Kidney (tissue), 22 donors: ENCODE measurements at places on chromosomes 16 and 17. TPM values are rescaled to one million over a fixed set of nuclear protein-coding genes. Genes with fewer than 3 reads are reported as not detected.

SLC13A2 gene
- 1.1 TPM for total RNA-seq

CD300LG gene
- 1.2 TPM for total RNA-seq

EVPL gene
- total RNA-seq = 23.5 TPM

CCL13 gene
- total RNA-seq = 1.1 TPM

NECAB2 gene
- total RNA-seq = 0.82 TPM

- H3K36me3 ChIP-seq = no peaks in the 10 kb centered on the region
- H3K4me1 ChIP-seq = no peaks in the 10 kb centered on the region
- peak overlapping the region; percentile 32 for H3K27ac ChIP-seq
- peak; percentile 92 for DNase-seq
- no peak overlapping the region for H3K4me3 ChIP-seq
These were observed 16.8 kb upstream of the RMI2 start for GRCh38 chr16:11328172-11329070.

DNA sequence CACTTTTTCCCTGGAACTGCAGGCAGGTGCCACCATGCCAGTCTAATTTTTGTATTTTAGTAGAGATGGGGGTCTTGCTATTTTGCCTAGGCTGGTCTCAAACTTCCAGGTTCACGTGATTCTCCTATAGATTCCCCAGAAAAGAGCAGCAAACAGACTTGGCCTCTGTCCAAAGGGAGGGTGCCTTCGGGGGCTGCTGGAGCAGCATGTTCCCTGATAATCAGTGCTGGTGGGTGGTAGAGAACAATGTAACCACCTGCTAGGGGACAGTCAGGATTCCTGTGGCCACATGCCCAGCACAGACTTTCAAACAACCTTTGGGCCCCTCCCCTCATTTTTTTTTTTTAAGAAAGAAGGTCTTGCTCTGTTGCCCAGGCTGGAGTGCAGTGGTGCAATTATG is 14.2 kb upstream of the CCNF start:
- H3K27ac ChIP-seq = no peak overlapping the region
- H3K27me3 ChIP-seq = no peaks in the 10 kb centered on the region
- no peak for DNase-seq
- H3K36me3 ChIP-seq = no peaks in the 10 kb centered on the region
- H3K4me3 ChIP-seq = no peak overlapping the region

- no peak for DNase-seq
- peaks cover 6% of the 10 kb centered on the region for H3K4me1 ChIP-seq
- H3K36me3 ChIP-seq = no peaks in the 10 kb centered on the region
- H3K27ac ChIP-seq = no peak overlapping the region
- H3K27me3 ChIP-seq = peaks cover 24% of the 10 kb centered on the region
- no peak overlapping the region for H3K4me3 ChIP-seq
These were observed 2.9 kb upstream of the MT1M start for GRCh38 chr16:56629531-56629930.

GRCh38 chr16:15530085-15530484 is 95.7 kb downstream of the BMERB1 start:
- H3K36me3 ChIP-seq = peaks cover 4% of the 10 kb centered on the region
- H3K4me3 ChIP-seq = no peak overlapping the region
- H3K27ac ChIP-seq = no peak overlapping the region
- no peaks in the 10 kb centered on the region for H3K27me3 ChIP-seq
- no peaks in the 10 kb centered on the region for H3K4me1 ChIP-seq

- no peaks in the 10 kb centered on the region for H3K27me3 ChIP-seq
- peaks cover 8% of the 10 kb centered on the region for H3K4me1 ChIP-seq
- no peaks in the 10 kb centered on the region for H3K36me3 ChIP-seq
- H3K4me3 ChIP-seq = no peak overlapping the region
- no peak overlapping the region for H3K27ac ChIP-seq
- peak; percentile 82 for DNase-seq
These were observed 4.6 kb downstream of the UNC119 start for GRCh38 chr17:28547623-28548416.

DNA sequence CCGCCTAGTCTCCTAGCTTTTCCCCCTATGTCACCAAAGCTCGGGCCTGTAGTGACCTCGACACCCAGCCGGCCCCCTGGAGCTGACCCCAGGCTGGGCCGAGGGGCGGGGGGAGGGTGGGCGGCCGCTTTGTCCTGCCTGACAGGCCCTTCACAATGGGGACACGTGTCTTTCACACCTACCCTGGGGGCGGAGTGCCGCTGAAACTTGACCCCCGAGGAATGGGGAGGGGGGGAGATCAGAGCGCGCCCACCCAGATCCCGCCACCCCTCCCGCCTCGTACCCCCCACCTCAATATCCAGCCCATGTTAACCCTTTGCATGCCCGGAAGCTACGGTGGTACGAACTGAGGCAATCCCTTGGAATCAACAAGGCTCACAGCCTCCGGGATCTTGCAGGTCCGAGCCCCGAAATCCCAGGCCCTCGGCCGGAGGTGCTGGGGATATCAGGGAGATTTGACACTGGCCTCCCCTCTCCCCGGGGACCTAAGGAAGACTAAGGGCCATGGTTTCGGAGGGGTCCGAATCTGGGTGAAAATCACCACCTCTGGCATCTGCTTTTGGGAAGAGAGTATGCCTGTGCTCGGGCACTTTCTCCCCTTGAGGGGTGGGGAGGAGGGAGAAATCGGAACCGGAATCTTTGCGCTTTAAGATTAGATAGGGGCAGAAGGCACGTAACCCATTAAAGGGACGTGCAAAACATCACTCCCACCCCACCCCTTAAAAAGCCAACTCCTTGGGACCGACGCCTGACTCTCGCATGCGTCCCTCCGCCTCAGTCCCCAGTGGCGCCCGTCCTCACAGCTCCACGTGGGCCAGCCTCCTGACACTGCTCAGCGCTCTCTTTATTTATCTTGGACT is 2.6 kb downstream of the NOG start:
- no peaks in the 10 kb centered on the region for H3K36me3 ChIP-seq
- peak; percentile 24 for DNase-seq
- peak overlapping the region; percentile 32 for H3K4me3 ChIP-seq
- H3K27ac ChIP-seq = no peak overlapping the region
- no peaks in the 10 kb centered on the region for H3K27me3 ChIP-seq
- no peaks in the 10 kb centered on the region for H3K4me1 ChIP-seq

GRCh38 chr16:83995754-83996153 is 27.7 kb downstream of the NECAB2 start:
- peaks cover 6% of the 10 kb centered on the region for H3K4me1 ChIP-seq
- DNase-seq = peak; percentile 91
- no peaks in the 10 kb centered on the region for H3K27me3 ChIP-seq
- no peaks in the 10 kb centered on the region for H3K36me3 ChIP-seq
- no peak overlapping the region for H3K27ac ChIP-seq

DNA sequence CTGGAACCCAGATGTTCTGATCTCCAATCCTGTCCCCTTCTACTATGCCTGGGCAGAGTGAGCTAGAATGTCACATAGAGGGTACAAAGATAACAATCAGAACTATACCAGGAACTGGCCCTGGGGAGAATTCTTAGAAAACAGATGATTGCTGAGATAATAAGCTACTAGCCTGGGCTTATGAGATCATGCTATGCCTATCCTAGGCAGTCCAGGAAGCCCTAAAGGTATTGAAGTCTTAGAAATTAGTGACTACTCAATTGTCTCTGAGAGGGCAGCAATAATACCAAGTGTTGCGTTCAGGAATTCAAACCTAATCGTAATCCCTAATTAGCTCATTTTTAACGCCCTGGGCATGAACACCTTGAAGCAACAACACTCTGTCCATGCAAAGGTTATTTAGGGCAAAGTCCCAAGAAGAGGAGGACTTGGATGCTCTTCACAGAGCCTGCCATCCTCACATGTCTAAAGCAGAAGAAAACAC is 77.1 kb downstream of the MMD start:
- no peak overlapping the region for H3K4me3 ChIP-seq
- no peak for DNase-seq
- H3K27me3 ChIP-seq = no peaks in the 10 kb centered on the region
- no peak overlapping the region for H3K27ac ChIP-seq

DNA sequence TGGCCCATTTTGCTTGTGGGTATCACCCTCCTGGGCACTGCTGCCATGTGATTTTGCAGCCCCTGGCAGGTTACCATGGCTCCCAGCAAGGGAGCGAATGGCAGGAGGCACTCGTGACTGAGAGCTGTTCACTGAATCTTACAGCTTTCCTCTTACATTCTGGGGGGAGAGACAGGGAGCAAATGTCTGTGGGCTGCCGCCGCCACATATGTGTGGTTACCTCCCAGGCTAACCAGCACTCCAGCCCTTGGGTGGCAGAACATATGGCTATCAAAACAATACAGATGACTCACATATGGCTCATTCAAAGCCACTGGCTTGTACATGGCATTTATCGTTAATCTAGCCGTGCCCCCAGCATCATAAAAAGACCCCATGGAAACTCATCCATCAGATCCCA is 19.8 kb downstream of the GTF3C1 start:
- no peaks in the 10 kb centered on the region for H3K4me1 ChIP-seq
- no peak overlapping the region for H3K4me3 ChIP-seq
- no peak overlapping the region for H3K27ac ChIP-seq
- H3K36me3 ChIP-seq = peaks cover 44% of the 10 kb centered on the region

DNA sequence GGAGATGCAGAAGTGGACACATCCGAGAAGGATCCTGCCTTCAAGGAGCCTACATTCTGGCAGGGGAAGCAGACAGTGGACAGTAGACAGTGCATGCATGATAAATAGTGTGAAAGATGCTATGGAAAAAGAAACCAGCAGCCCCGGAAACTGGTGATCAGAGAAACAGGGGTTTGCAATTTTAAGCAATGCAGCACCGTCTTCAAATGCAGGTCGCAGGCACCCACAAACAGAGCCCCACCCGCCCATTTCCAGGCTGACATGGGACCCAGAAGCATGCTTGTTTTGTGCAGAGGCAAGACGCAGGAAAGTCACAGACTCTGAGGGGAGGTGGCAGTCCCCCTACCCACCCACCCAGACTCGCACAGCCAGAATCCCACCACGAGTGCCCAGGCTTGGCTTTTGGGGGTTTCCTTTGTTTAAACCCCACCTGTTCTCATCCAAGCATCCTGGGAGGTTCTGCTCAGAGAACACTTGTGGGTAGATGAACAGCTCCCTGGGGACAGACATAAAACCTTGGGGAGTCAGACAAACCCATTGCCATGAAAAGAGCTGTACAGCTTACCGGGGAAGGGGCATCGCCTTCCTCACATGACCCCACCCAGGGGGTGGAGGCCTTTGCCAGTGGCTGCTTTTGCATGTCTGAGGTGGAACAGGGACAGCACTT is 114.3 kb downstream of the MGAT5B start:
- H3K4me1 ChIP-seq = no peaks in the 10 kb centered on the region
- no peak overlapping the region for H3K4me3 ChIP-seq
- H3K27ac ChIP-seq = no peak overlapping the region
- no peaks in the 10 kb centered on the region for H3K36me3 ChIP-seq

DNA sequence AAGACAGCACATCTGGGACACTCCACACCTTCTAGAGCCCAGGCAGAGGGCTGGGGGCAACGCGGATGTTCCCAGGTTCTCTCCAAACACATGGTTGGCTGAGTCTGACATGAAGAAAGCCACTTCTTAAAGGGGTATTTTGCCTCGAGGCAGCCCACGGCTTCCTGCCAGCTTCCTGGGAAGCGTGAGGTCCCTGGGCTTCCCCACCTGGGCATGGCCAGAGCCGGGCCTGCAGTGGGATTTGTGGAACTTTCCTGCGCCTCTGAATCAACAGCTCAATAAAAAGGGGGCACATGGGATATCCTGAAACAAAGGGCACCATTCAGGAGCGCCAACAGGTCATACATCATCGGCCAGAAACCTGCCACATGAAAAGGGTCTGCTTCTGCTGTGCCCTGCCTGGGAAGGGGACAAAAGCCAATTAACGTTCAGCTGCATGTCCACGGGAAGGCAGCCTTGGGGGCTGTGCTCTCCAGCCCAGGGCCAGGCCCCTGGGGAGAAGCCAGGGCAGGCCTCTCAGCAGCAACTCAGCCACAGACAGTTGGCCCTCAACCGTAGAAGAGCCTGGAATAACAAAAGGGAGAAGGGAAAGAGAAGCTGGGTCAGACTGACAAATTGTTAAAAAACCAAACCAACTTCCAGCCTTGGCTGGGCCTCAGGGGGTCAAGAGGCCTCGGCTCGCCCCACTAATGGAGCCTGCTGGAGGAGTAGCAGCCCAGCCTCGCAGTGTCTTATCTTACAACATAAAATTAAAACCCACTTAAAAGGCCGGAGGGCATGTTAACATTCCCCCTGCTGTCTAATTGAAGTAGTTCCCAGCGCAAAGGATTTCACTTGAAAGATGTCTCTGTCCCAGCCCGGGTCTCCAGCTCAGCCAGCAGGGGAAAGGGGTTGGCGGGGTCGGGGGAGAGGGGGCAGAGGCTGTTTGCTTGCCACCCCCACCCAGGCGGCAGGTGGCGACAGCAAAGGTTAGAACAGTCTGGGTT is 34.2 kb downstream of the TBX4 start:
- H3K4me1 ChIP-seq = no peaks in the 10 kb centered on the region
- no peak overlapping the region for H3K4me3 ChIP-seq
- H3K36me3 ChIP-seq = no peaks in the 10 kb centered on the region
- peak; percentile 80 for DNase-seq
- no peak overlapping the region for H3K27ac ChIP-seq

DNA sequence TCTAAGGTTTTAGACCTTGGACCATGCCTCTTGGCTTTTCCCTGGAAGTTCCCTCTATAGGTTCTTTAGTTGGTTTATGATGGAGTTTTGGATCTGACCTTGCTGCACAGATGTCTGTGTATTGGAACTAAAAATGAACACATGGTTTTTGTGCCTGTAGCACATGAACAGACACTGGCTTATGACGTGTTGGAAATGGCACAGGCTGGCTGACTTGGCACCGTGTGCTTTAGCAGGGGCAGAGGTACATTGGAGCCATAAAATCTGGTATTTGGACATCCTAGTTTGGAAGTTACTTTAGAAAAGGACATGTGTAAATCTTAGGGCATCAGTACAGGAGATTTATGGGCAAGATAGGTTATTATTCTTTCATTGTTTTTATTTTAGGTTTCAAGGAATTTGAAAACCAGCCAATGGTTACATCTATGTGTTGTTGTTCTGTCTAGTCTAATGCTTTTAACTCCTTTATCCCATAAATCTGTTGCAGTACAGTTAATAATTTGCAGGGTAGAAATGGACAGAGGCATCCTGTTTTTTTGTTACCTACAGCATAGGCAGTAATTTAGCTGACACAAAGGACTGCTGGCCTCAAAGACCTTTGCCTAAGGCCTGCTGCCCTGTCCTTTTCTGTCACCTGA is 6.0 kb downstream of the SOCS7 start:
- H3K27me3 ChIP-seq = no peaks in the 10 kb centered on the region
- no peak overlapping the region for H3K4me3 ChIP-seq
- H3K4me1 ChIP-seq = peaks cover 36% of the 10 kb centered on the region
- no peak for DNase-seq

DNA sequence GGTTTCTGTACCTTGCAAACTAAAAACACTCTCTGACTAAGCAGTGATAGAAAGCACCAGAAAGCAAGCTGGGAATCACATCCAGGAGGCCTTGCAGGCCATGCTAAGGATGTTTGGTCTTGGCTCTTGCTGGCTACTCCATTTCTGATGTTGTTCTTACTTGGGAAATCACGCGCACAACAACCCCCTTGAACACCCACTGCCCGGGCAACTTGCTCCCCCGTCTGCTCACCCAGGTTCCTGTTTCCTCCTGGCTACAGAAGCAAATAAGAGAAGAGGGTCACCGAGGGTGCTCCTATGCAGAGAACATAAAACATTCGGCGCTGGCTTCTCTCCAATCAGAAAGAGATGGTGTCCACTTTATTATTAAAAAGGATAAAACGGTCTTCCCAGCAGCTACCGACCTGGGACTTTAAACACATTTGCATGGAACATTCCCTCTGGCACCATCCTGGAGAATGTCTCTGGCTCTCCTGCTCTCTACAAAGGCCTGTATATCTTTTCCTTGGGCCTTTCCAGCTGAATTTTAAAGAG is 271.2 kb upstream of the RPL38 start:
- no peak for DNase-seq
- H3K27ac ChIP-seq = no peak overlapping the region
- H3K27me3 ChIP-seq = no peaks in the 10 kb centered on the region
- H3K4me1 ChIP-seq = no peaks in the 10 kb centered on the region
- no peaks in the 10 kb centered on the region for H3K36me3 ChIP-seq

- no peak overlapping the region for H3K27ac ChIP-seq
- H3K4me1 ChIP-seq = no peaks in the 10 kb centered on the region
- no peak for DNase-seq
- H3K27me3 ChIP-seq = no peaks in the 10 kb centered on the region
These were observed 4.8 kb upstream of the LPO start for GRCh38 chr17:58233543-58233942.
